CD4-positive, alpha-beta T cell treated with Interleukin-4 for 1 hour (primary cell): ENCODE measurements at places on chromosomes 12 and 14.

GRCh38 chr14:73058922-73059673, 764 bp downstream of the RBM25 start:
- peak; percentile 17 for DNase-seq

DNA sequence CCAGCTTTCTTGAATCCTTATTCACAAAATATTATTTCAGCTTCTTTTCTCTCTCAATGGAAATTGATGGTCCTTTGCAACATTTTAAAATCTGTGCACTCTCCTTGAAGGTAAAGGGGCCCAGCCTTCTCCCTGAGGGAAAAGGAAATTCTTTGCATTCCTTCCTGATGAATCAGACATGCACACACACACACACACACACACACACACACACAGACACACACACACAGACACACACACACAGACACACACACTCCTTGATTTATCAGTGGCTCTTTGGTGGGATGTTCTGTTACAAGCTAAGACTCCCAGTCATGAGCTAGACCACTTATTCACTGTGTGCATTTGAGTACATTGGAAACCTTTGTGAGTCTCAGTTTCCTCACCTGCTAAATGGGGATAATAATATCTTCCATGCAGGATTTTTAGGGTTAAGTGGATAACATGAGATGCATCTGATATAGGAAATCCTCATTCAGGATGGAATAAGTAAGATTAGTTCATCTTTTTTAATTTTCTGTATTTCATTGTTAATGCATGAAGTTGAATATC, 45.1 kb upstream of the HMGA2 start:
- no peak for DNase-seq

DNA sequence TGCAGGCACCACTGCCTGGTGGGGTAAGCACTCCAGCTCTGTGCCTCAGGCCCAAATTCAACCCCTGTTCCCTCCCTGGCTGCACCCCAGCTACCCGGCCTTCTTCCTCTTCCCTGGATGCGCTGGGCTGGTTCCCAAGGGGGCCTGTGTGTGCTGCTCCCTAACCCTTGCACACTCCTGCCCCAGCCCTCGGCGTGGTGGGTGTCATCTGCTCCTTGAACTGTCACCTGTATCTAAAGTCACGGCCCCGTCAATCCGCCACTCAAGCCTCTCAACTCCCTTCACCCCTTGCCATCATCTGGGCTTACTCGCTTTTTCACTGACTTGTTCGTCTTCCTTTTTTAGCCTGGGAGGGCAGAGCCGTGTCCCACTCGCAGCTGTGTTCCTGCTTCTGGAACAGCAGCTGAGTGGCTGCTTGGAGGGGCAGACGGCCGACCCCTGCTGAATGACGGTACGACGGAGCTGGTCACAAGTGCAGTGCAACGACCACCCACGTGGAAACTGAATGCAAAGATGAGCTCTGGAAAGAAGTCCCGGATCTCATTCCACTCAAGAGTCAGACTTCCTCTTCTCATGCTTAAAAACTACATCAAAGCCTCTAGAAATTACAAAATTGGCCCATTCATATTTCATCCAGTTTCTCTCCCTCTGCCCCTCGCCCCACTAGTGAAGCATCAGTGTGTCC, 138.9 kb downstream of the PIWIL1 start:
- DNase-seq, result no peak

GRCh38 chr12:6766651-6767349, 637 bp downstream of the PTMS start:
- peak; percentile 48 for DNase-seq

DNA sequence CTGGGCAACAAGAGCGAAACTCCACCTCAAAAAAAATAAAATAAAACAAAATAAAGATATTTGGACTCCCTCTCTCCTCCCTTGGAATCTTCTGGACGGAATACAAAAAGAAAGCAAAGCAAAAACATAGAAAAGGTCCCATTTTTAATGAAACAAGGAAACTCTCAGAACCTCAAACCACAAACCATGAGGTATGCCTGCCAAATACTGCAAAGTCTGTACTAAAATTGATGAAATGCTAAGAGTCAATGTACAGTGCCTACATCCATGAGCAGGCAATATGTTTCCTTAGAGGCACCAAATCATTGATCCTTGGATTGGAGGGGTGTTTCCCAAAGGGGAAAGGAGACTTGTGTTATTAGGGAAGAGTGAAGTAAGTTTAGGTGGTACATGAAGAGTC, 8.2 kb upstream of the RPS6KA5 start:
- no peak for DNase-seq

DNA sequence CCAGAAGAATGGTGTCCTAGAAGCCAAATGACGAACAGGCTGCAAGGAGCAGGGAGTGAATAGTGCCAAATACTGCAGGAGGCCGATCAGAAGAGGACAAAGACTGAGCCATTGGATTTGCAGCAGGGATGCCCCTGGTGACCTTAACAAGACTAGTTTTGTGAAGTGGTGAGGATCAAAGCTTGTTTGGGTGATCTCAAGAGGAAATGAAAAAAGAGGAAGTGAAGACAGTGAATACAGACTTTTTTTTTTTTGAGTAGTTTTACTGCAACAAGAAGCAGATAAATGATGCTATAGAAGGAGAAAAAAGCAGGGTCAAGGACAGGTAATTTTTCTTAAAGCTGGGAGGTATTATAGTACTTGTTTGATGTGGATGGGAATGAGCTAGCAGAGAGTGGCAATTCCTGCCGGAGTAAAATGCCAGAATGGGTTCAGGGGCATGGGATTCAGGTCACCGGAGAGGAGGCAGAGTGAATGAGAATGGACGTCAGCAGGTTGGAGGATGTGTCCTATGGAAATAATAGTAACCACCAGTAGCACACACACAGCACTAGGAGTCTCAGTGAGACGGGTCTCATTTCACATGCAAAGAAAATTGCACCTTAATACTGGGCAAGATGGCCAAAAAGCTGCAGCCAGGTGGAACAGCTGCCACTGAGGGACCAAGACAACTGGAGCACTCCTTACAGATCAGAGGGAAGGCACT, 345.8 kb upstream of the CCDC196 start:
- DNase-seq, result no peak

GRCh38 chr12:93748672-93749383, 71.7 kb downstream of the CRADD start:
- DNase-seq, result no peak

DNA sequence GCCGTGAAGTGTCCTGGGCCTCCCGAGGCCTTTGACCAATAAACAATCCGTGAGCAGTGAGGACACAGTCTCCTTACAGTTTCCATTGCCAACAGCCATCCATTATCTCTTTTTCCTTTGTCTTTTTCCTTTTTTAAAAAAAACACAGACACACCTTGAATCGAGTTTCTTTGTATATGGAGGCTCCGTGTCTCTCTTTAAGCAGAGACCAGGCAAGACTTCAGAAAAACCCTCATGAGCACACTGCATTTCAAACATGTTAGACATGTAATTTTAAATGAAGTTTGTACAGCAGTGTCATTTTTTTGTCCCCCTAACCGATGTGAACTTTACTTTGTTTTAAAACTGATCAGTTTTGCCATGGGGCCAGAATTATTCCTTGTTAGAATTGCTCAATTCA, 111.1 kb downstream of the SPTSSA start:
- no peak for DNase-seq

- no peak for DNase-seq
Observed at GRCh38 chr12:58148405-58148804, 207.0 kb downstream of the ATP23 start.

- no peak for DNase-seq
Observed at GRCh38 chr14:80645667-80646413, 295.7 kb downstream of the CEP128 start.

- DNase-seq, result no peak
Observed at GRCh38 chr12:4720637-4720995, 416 bp downstream of the GALNT8 start.

DNA sequence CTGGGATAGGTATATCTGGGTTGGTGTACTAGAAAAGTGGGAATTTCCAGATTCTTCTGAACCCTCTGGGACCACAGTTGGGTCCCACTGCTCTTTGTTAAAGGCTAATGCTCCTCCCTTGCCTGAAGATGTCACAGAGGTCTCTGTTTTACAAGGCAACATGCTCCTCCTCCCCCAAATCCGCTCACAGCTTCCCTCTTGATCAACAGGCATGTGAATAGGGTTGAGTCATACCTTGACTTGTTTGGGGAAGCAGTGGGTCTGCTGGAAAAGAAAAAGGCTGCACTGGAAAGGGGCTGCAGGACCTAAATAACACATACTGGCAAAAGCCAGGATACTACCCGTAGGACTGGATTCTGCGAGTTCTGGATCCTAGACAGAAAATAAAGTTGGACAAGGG, 165.4 kb upstream of the TMEM260 start:
- no peak for DNase-seq

- DNase-seq, result no peak
Observed at GRCh38 chr12:30330565-30330964, 365.1 kb downstream of the IPO8 start.

GRCh38 chr14:64628940-64629408, 75.2 kb upstream of the PLEKHG3 start:
- no peak for DNase-seq

- DNase-seq, result no peak
Observed at GRCh38 chr14:95440496-95440895, 76.0 kb downstream of the SYNE3 start.
